ENCODE measurements at places on chromosomes 12 and 14.

DNA sequence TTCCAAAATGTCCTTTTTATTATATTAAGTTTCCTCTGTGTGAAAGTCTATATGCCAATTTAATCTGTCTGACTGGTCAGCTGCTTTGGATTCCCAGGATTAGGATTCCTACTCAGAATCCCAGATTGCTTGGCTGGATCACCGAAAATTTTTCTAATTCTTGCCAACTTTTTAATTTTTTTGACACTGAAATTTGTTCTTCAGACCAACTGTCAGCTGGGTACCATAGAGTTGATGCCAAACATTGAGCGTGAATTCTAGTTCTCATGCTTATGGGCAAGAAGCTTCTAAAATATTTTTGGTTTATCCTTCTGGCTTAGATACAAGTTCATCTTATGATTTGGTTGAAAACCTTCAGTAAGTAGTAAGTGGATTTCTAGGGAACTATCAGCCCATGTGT is 1611.4 kb upstream of the FLRT2 start:
- no peak for DNase-seq

DNA sequence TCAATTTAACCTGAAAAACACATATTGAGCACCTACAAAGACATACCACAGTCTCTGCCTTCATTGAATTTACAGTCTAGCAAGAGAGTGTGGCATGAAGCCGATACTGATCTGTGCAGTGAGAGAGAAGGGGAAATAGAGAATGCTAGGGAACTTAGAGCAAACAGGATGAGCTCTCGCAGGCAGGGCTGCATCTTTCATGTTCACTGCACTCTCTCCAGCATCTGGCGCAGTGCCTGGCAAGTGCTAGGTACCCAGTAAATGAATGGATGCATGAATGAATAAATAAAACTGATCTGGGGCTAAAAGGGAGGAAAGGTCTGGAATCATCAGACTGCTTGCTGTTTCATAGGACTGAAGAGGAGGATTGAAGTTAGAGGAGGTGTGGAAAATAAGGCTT is 256.5 kb upstream of the NPAS3 start:
- DNase-seq, result no peak

GRCh38 chr12:11023387-11023786 is 967 bp upstream of the TAS2R19 start:
- DNase-seq, result no peak

DNA sequence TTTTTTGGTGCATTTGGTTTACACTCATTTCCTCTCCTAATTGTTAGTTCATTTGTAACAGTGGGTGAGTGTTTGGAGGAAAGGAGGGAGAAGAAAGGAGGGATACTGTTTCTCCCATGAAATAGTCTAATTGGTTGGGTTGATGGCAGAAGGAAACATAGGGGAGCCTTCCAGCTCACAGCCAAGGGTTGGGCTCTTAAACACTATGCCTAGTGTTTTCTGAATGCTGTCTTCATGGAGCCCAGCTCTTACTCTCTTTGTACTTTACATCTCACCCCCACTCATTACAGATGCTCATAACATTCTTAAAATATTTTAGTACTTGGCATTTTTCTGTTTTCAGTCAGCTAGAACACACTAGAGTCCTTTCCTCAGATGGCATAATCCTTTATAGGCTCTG is 38.2 kb downstream of the BAZ2A start:
- DNase-seq, result no peak

GRCh38 chr12:57452181-57452936 is 2.7 kb upstream of the INHBE start:
- DNase-seq, result no peak

DNA sequence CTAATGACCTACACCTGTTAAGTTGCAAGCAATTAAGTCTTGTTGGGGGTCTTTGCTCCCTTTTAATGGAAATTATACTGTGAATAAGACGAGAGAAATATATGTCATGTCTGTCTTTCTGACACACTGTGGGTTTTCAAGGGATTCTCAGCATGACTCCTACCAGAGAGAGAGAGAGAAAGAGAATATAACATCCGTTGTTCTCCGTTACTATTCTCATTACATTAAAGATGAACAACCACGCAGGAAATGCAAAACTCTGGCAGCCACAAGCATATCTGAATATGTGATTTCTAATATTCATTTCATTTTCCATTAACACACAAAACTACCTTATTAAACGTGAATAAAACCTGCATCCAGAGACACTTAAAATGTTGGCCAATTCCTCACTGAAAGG is 67.3 kb upstream of the EGLN3 start:
- no peak for DNase-seq

- no peak for DNase-seq
Observed at GRCh38 chr12:75953312-75953906, 78.2 kb downstream of the PHLDA1 start.

All from stimulated activated CD8-positive, alpha-beta memory T cell treated with anti-CD3 and anti-CD28 coated beads, Interleukin-2, amount 100 ng/mL, for 1 hour (primary cell).